ENCODE measurements at places on chromosomes 2 and 18. TPM values are rescaled to one million over a fixed set of nuclear protein-coding genes. Genes with fewer than 3 reads are reported as not detected.

Gene FAP
- not detected for polyA plus RNA-seq

Gene ABCG8
- not detected for polyA plus RNA-seq

Gene RIF1
- polyA plus RNA-seq = 21.8 TPM

Gene THSD7B
- polyA plus RNA-seq = 0.09 TPM

Gene NT5C1B
- 0.25 TPM for polyA plus RNA-seq

Gene SLC5A7
- polyA plus RNA-seq = not detected

Gene NETO1
- 3.4 TPM for polyA plus RNA-seq

Gene DES
- polyA plus RNA-seq = not detected

Gene IL36G
- not detected for polyA plus RNA-seq

Gene RAD51AP2
- not detected for polyA plus RNA-seq

Gene MOCOS
- polyA plus RNA-seq = not detected

Gene MARCO
- polyA plus RNA-seq = not detected

Gene SERPINB10
- not detected for polyA plus RNA-seq

Gene HAAO
- polyA plus RNA-seq = 5.3 TPM

Gene ERFE
- not detected for polyA plus RNA-seq

Gene BBS5
- 0.44 TPM for polyA plus RNA-seq

Gene STARD6
- polyA plus RNA-seq = not detected

Gene GLS
- polyA plus RNA-seq = 15.6 TPM

Gene ATP6V1C2
- polyA plus RNA-seq = 0.65 TPM

Gene POLR1B
- polyA plus RNA-seq = 25.5 TPM

Gene ANKRD62
- polyA plus RNA-seq = not detected

Gene INHA
- not detected for polyA plus RNA-seq

Gene NGEF
- polyA plus RNA-seq = not detected

Gene DSG1
- polyA plus RNA-seq = not detected

Gene PLB1
- polyA plus RNA-seq = 0.19 TPM

Data from naive B cell (primary cell).